Activated CD4-positive, alpha-beta T cell treated with anti-CD3 and anti-CD28 coated beads, Interleukin-10, Interleukin-2, amounts not matched to agents 100 ng/mL and 50 ng/mL, durations not matched to agents 16 hours and 8 hours (primary cell): ENCODE measurements at places on chromosomes 3 and 15.

DNA sequence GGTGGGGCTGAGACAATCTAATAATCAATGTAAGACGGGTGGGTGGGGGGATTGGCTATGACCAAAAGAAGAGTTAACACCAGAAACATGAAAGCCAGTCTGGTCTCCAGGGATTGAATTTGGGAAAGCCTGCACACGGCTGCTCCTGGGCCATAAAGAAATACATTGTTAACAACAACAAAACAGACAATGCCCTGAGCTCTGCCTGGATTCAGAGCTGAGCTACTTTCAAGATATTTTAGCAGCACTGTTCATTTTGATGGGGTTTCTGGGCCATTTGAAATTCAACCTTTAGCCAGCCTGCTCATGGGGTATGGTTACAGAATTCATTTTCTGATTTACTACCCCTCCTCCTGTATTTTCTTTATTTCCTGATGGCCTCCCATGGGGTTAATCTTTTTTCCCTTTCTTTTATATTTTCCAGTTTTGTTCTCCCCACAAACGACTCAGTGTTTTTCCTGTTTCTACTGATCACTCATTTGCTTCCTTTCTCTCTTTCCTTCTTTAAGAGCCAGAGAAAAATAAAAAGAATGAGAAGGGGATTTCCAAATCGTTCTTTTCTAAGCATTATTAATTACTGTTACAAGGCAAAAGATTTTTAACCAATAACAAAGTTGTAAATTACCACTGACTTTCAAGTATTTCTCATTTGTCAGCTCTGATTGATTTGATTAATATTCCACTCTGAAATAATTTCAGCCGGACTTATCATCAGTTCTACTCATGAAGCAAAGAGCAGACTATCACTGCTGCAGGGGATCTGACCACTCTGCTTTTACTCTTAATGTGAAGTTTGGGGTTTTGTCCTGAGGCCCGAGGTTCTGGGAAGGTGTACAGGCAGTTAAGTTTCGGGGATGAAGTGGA is 19.6 kb downstream of the NR2F2 start:
- DNase-seq = no peak

- no peak for DNase-seq
These were observed 40.1 kb downstream of the VGLL4 start for GRCh38 chr3:11603628-11604027.

GRCh38 chr3:12484983-12485327 is 675 bp downstream of the TSEN2 start:
- no peak for DNase-seq

DNA sequence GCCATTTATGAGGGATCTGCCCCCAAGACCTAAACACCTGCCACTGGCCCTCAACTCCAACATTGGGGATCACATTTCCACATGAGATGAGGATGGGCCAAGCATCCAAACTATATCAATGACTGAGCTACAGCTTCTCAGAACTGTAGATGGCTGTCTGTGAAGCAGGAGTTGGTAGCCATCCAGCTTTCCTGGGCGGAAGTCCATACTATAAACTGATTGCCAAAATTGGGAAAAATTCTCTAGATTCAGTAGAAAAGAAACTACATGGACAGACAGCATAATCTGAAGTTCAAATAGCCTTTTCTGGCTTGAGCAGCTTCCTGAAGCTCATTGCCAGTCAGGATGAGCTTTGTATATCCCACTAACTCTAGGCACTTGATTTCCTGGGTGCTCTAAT is 214.7 kb upstream of the ZBTB20 start:
- DNase-seq = no peak

DNA sequence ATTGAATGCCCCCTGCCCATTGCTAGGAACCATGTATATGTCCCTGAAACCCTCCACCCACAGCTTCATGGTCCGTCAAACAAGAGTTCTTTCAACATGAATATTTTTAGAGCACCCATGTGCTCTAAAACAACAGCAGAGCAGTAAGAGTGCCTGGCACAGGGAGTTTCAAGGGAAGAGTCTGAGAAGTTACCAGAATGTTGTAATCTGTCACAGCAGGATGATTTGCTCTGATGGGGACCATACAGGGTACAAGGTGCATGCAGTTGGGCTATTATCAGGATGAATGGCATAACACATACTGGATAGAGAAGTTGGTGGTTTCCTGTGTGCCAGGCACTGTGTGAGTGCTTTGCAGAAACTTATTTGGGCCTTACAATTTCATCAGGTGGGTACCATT is 27.8 kb upstream of the FLNB start:
- no peak for DNase-seq

- DNase-seq = no peak
These were observed 227.3 kb downstream of the CACNA2D3 start for GRCh38 chr3:54349691-54350090.

DNA sequence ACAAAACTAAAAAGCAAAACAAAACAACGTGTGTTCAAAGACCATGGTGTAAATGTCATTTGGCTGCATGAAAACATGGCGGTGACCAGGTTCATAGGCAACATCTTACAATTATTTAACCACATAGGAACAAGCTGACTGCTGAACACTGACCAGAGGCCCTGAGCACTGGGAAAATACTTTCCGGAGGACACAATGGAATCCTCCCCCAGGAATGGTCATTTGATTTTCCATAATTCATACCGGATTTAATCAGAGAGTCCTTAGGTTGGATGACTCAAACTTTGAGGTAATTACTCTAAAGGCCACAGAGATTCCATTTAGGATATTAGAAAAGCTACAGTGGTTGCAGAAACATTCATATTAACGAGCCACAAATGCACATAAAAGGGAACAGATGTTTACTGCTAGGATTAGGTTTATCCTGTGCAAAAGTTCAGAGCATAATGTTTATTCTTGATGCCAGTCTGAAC is 254.7 kb downstream of the NR1D2 start:
- DNase-seq = no peak
